NCI-H2081 treated with DMSO at 0.1 percent for 48 hours (cell line): ENCODE measurements at places on chromosomes 13 and 19.

DNA sequence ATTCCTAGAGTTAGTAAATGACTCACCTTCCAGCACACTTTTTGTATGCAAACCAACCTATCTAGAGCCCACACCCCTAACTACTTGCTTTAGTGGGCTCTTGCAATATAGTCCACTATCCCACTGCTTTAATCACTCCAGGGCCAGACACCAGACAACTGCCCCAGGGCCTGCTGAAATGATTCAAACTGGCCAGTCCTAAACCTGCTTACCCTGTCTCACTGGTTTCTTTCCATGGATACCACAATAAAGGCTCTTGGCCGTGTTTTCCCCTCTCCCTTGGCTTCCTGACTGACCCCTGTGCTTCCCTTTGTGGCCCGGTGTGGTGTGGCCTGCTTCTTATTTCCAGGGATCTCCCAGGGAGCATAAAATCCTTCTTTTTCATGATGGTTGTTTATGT, 14.6 kb downstream of the HS6ST3 start:
- DNase-seq = no peak

DNA sequence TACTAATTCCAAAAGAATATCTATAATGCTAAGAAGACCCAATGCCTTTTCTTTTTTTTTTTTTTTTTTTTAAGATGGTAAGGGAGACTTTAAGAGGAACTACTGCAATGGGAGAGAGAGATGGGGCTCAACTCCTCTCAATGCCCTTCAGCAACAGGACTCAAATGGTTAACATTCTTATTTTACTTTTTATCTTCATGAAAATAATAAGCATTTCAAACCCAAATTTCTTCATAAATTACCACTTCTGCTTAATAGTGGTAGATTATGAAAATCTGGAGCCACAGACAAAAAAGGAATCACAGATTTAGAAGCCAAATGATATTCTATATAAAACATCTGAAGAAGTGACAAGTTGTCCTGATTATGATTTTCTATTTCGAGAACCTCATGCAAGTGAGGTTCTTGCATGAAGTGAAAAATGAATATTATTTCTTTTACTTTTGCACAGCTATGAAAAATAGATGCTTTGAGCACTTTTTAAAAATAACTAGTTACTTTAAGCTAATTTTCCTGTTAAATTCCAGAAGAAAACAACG, 74.2 kb downstream of the SERP2 start:
- DNase-seq = no peak

DNA sequence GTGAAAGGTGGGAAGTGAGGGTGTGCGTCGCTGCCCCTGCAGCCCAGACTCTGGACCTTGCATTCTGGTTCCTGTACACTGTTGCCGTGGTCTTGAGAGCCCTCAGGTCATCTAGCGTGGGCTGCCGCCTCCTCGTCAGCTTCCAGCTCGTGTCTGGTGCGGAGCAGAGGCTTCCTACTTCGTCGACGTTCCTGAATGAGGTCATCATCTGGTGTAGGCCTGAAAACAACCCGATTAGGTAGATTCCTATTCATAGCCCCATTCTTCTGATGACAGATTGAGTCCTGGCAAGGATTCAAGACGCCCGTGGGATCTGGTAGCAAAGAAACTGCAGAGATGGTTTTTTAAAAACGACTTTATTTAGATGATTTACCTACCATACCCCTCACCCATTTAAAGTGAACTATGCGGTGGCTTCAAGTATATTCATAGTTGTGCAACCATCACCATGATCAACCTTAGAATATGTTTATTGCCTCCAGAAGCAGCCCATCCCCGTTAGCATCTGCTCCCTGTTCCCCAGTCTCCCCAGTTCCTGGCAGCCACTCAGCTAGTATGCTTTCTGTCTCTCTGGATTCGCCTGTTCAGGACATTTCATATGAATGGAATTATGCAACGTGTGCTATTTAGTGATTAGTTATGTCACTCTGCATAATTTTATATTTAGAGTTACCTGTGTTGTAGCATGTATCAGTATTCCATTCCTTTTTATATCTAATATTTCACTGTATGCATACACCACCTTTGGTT, 13.8 kb downstream of the NAXD start:
- no peak for DNase-seq

GRCh38 chr13:109963960-109964563, 177.7 kb upstream of the IRS2 start:
- DNase-seq = no peak

GRCh38 chr19:3397266-3398022, 31.1 kb downstream of the NFIC start:
- no peak for DNase-seq

- no peak for DNase-seq
Measured at GRCh38 chr13:55653497-55653896, 1487.2 kb upstream of the PRR20A start.

DNA sequence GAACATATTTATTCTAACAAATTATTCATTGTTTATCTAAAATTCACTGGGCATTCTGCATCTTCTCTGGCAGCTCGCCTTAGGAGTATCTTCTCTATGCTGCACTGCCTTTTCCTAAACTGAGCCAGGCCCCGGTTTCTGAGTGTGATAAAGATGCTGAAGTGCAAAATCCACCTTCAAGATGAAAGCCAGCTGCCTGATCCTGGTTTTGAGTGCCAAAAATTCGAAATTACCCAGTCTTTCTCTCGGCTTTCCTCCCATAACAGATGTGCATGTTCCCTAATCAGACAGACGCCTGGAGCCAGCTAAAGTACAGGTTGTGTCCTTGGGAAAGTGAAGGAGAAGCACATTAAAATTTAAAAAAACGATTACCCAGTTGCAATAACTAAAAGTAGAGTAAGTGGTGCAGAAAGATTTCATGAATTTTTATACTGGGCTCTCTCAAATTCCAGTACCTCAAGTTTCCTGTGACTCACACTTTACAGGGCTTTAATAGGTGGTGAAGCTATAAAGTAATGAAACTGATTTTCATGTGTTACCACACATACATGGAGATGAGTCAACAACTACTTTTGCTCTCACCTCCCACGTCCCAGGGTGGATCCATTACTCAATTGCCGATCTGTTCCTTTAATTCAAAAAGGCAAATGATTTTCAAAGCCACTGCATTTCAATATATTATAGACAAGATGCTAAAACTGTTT, 65.0 kb upstream of the GTF2F2 start:
- no peak for DNase-seq

- no peak for DNase-seq
Measured at GRCh38 chr19:47755065-47755761, 9.9 kb downstream of the NOP53 start.

GRCh38 chr19:48873476-48874302, 1.5 kb downstream of the PPP1R15A start:
- no peak for DNase-seq

- no peak for DNase-seq
Measured at GRCh38 chr13:24985896-24986295, 110.0 kb upstream of the PABPC3 start.

DNA sequence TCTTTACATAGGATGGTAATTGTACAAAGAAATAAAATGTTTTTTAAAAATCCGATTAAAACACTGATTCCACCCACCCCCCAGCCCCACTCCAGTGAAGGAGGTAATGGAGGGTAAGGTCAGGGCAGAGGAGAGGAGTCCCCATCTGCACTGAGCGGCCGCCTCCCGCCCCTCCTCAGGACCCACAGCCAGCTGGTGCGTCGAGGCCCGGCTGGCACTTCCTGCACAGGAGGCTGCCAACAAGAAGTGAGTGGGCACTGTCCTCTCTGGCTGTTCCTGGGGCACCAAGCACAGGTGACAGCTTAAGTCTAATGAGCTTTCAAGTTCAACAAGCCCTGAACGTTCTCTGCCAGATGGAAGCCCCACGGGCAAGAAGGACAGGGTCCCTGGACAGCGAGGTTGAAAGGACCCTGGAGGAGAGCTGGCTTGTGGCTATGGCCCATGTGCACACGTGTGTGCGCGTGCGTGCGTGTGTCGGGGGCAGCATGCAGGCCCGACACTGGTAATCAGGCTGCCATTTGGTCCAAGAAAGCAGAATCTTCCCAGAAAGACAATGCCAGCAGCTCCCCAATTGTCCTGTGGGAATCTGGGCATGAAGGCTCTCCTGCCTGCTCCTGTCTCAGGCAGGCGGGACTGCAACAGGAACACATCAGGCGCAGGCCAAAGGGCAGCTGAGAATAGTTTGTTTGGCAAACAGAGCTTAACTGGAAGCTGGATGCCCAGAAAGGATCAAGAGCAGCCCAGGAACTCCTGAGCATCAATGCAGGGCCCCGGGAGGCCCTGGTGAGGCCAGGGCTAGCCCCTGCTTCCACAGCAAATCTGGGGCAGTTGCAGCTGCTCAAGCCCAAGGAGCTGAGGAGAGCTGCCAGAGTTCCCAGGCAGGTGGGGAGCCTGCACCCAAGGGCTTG, 15.1 kb upstream of the EPHX3 start:
- DNase-seq = no peak

DNA sequence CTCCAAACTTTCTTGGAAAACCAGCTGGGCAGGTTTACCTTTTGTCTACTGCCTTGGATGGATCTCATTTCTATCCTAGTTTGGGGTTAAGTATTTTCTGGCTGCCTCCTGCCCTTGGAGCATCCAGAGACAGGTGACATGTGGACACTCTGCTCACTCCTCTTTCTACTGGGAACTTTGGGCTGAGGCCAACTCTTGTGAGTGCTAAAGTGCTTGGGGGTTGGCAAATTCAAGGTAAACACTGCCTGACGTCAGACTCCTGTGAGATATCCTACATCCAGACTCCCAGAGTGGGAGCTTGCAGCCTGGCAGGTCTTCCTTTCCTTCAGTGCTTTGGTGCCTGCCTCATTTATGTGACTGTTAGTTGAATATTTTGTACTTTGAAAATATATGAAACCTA, 388.1 kb downstream of the KCNRG start:
- no peak for DNase-seq

- DNase-seq = no peak
Measured at GRCh38 chr19:1893791-1894190, 8.5 kb upstream of the ABHD17A start.

DNA sequence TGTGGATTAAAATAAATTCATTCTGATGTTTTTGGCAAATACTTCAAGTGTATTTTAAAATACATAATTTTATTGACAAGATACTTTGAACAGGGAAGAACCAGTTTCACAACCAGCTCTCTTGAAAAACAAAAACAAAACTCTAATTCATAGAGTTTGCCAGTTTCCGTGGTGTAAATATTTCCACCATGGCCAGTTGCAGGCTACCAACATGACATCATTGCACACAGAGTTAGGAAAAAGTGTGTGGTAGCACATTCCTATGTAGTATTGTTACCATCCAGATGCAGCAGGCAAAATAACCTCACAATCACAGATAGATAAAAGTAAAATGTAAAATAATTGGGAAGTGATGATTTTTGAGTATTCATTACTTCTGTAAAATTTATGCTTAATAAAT, 7.7 kb upstream of the RNF113B start:
- DNase-seq = no peak

DNA sequence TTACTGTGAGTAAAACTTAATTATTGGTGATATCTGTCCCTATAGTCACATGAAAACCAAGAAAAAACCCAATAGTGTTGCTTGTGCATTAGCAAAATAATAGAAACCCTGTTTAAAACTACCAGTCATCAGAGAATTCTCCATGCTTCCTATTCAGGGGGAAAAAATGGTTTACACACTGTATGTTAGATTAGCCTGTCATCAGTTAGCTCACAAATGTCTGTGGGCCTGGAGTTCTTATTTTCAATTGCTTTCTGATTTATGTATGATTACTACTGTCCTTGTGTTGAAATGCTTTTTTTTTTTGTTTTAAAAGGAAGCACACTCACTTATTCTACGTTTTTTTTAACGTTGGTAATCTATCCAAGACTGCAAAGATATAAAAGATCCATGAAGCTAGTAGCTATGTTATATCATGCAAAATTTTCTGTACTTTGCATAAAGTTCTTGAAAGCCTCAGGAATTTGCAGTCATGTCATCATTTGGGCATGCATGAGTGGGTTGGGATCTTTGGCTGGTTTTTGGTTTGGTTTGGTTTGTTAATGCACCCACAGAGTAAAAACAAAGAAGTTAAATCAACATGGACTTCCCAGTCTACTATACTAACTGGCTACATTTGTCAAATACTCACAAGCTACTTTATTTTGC, 25.9 kb downstream of the RXFP2 start:
- DNase-seq = no peak

GRCh38 chr13:76245211-76245610, 609.1 kb downstream of the LMO7 start:
- no peak for DNase-seq

DNA sequence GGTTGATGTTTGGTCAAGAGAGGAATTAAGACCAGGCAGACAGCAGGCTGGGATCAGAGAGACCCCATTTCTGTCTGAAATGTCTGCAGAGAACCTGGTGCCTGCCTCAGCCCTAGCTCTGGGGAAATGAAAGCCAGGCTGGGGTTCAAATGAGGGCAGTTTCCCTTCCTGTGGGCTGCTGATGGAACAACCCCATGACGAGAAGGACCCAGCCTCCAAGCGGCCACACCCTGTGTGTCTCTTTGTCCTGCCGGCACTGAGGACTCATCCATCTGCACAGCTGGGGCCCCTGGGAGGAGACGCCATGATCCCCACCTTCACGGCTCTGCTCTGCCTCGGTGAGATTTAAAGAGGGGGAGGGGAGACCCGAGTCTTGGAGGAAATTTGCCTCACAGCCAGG, at the start of gene LILRB4:
LILRB4 (plus strand) TSS at position 256 of the 400 bp plus-strand sequence; CDS start at position 305, 49 bp downstream.
- no peak for DNase-seq

- no peak for DNase-seq
Measured at GRCh38 chr19:23999821-24000610, 85.3 kb downstream of the ZNF726 start.

- no peak for DNase-seq
Measured at GRCh38 chr13:31236211-31236786, 36.5 kb downstream of the B3GLCT start.

DNA sequence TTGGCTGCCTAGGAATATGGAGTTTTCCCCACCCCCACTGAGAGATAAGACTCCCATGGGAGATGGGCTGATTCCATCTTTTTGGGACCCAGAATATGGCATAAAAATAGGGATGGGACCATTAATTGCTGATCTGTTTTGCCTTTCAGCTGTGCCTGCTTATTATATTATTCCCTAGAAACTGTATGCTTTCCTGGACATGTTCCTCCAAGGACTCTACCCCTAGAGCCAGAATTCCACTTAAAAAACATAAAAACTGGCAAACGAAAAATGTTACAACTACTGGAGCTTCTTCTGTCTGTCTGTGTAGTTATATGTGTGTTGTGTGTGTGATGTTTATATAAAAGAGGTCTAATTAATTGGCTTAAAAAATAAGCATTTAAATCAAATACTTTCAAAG, 159.9 kb upstream of the PRR20A start:
- no peak for DNase-seq

GRCh38 chr13:49828453-49828852, 36.0 kb upstream of the KPNA3 start:
- no peak for DNase-seq

DNA sequence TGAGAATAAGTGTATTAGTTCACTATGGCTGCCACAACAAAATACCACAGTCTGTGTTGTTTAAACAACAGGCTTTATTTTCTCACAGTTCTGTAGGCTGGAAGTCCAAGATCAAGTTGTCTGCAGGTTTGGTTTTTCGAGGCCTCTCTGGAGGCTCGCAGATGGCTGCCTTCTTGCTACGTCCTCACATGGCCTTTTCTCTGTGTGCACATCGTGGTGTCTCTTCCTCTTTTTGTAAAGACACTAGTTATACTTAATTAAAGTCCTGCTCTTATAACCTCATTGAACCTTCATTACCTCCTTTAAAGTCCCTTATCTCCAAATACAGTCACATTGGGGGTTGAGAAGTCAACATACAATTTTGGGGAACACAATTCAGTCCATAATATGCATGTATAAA, 10.6 kb downstream of the CSNK1A1L start:
- no peak for DNase-seq
